ENCODE measurements at places on chromosomes 13 and 19.

DNA sequence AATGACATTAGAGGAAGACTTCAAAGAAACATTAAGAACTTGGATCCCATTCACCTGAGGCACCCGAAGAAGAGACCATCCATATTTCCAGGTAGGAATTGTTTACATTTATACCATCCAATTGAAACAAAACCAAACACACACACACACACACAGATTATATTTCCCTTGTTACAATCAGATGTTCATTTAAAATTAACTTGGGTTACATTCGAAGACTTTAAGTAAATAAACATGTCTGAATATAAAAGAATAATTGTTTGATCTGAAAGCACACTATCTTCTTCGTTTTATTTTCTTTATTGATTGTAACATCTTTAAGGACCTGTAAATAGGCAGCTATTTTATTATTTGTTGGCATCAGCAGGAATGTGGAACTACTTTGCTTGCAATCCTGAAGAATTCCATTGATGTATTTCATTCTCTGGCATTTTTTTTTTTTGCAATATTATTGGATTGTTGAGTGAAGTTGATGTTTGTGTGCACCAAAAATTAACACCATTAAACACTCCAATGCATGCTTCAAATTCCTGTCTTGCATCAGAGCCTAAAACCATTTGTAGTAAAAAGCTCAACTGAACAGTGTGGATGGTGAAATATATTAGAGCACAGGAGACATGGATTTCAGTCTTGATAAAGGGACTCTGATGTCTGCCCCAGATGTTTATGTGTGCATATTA, 85.3 kb upstream of the FRY start:
- no peak for DNase-seq

DNA sequence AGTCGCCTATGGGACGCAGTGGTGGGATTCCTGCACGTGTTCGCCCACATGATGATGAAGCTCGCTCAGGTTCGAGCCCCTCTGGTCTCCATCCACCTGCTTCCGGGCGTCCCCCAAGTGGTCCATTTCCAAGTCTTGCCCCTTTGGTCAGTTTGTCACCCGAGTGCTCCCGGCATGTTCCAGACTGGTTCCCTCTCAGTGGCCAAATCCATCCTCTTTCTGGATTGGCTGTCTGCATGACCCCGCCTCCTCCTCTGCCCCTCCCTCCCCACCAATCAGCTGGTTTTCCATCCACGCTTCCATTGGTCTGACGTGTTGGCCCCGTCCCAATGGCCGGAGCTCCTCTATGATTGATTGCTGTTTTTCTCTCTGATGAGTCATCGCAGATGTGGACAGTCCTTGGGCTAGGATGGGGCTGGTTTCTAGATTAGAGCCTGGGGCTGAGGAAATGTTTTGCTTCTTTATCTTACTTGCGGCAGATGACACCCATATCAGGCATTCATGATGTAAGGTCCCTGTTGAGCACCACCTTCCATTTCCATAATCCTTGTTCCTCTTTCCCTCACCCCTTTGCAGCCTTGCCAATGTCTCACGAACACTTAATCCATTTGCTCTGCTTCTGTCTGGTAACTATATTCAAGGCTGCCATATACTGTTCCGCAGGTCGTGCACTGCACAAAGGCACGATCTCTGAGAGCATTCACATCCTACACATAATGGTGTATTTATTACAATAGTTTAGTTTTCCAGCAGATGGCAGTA, 73.8 kb downstream of the MAP4K1 start:
- DNase-seq = peak; percentile 5

GRCh38 chr13:57630661-57631595, 616 bp upstream of the PCDH17 start:
- DNase-seq = no peak

DNA sequence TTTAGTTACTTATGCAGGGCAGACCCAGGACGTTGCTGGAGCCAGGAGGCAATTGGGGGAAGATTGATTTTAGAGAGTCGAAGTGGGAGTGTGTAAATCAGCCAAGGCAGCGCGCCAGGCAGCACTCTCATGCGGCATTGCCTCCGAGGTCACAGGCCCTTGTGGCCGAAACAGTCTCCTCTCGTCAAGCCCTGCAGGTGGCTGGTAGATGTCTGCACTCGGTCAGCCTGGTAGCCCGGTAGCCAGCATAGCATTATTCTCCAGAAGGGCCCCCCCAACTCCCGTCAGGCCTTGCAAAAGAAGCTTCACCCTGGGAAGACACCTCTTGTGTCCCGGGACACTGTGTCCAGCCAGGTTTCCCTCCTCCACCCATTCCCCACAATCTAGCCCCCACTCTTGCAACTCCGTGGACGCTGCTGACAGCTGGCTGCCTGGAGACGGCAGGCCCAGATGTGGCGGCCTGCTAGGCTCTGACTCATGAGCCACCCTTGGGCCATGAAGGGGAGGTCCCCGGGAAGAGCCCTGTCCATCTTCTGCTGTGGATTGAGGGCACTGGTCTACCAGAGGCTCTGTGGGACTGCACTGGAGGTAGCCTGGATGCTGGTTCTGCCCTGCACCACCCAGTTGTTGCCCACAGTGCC, 2.6 kb upstream of the PEPD start:
- DNase-seq = no peak

DNA sequence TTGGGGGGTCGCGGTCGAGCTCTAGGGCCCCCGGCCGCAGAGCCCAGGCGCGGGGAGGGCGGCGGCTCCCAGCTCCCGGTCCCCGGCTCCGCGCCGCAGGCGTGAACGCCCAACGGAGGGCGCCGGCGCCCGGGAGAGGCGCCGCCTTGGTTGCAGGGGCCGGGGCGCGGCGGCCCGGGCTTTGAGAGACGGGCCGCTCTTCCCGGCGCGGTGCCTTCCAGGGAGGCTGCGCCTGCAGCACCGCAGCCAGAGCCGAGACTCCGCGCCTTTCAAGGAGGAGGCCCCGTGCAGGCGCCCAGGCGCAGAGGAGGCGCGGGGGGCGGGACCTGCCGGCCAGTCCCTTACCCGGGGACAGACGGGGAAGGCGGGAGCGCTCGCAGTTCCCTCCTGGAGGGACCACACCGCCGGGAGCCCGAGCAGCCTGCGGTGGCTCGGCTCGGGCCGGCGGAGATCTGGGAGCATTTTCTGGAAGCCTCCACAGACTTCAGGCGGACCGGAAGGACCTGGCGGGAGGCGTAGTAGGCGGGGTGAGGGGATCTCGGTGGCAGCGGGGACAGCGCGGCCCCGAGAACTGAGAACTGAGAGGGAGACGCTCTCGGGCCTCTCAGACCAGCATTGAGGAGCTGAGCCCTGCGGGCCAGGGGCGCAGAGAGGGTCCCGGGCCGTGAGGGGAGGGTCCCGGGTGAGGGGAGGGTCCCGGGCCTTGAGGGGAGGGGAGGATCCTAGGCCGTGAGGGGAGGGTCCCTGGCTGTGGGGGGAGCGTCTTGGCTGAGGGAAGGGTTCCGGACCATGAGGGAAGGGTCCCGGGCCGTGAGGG, 25.5 kb upstream of the MCF2L start:
- peak; percentile 4 for DNase-seq

DNA sequence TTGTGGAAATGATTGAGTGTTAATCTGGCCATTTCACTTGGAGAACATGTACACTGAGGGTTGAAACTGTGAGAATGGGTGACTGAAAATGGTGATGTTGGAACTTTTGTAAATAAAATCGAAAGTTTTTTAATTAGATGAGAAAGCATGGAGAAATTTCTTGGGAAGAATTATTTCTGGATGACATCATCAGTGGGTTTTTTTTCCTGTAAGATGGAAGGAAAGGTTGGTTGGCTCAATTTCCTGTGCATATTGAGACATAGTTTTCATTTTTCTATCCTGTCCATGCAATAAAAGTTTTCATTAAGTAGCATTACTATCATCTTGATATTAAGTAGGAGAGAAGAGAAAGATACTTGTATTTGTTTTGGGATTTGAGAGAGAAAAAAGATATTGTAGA, 120.6 kb upstream of the HTR2A start:
- DNase-seq = no peak

GRCh38 chr13:24348797-24349515, 39.6 kb downstream of the C1QTNF9 start:
- no peak for DNase-seq

GRCh38 chr19:48556163-48556562, 4.2 kb downstream of the SULT2B1 start:
- no peak for DNase-seq

Data from T-helper 1 cell (primary cell).